ENCODE measurements at places on chromosomes 5 and 9.
A peak's percentile ranks its signal among the peaks of the same experiment; 100 is the strongest.

GRCh38 chr5:149382517-149383220, 3.6 kb upstream of the IL17B start:
- DNase-seq = no peak

- DNase-seq = no peak
These were observed 36.0 kb upstream of the CLPTM1L start for GRCh38 chr5:1380910-1381309.

GRCh38 chr5:150227606-150228273, 37.9 kb downstream of the SLC6A7 start:
- DNase-seq = no peak

DNA sequence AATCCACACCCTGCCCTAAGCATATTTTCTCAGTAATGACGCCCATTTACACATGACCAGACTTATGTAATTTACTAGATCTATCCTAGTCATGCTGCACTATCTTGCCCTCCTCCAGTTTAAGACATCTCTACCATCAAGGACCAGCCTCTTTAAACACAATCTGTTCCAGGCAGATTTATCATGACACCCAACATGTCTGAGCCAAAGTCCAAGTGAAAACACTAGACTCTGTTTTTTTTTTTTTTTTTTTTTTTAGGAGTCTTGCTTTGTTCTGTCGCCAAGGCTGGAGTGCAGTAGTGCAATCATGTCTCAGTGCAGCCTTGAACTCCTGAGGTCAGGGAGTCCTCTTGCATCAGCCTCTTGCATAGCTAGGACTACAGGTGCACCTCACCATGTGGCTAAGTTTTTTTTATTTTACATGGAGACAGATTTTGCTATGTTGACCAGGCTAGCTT, 354.6 kb downstream of the ARRDC3 start:
- no peak for DNase-seq

DNA sequence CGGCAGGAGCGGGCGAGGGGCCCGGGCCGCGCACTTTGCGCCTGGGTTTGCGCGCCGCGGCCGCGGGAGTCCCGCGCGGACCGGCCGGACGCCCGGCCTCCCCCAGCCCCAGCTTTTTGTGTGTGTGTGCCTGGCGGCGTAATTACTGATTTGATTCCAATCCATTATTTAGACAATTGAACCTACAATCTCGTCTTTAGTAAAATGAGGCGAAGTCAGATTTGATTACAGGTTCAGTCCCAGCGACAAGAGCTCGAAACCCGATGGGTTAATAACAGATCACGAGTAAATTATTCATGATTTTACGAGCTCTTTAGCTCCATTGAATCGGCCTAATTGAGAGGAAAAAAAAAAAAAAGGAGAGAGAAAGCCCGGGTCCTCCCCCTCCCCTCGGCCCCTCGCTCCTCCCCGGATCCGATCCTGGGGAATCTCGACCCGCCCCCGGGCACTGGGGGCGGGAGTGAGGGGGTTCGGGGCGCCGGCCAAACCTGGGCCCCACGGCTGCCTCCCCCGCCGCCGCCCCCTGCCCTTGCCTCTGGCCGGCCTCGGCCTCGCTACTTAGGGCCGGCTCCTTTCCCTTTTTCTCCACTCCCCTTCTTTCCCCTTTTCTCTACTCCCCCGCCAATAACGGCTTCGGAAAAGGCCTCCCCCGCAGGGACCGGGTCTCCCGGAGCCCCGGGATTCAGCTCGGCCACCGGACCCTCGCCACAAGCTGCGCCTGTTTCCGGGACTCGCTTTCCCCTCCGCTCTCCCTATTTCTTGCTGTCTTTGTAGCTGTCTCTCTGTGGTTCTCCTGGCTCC, 6.6 kb downstream of the LHX2 start:
- DNase-seq = no peak

DNA sequence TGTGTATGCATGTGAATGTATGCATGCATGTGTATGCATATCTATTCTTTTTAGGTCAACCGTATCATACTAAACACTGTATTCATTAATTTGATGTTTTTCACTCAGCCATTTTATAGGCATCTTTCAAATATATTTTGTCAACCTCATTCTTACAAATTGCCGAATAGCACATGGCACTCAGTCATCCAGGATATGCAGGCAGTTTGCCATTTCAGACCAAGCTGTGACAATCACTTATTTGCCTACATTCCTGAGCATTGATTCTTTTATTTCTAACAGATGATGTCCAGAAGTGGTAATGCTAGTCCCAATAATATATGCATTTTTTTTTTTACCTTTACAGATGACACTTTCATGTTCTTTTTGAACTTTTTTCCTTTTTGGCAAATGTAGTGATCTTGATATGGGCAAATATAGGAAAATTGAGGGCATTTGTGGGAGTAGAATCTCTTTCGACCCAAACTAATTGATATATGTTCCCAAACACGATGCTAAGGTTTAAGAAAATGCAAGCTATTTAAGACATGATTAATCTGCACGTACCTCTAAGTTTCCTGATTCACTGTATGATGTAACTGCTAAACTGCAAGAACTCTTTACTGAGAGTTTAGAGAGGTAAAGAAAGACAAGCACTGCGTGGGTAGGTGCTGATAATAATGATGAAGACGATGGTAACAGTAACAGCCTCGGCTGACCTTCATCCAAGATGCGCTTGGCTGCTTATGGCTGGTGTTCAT, 153.9 kb upstream of the DAP start:
- no peak for DNase-seq

DNA sequence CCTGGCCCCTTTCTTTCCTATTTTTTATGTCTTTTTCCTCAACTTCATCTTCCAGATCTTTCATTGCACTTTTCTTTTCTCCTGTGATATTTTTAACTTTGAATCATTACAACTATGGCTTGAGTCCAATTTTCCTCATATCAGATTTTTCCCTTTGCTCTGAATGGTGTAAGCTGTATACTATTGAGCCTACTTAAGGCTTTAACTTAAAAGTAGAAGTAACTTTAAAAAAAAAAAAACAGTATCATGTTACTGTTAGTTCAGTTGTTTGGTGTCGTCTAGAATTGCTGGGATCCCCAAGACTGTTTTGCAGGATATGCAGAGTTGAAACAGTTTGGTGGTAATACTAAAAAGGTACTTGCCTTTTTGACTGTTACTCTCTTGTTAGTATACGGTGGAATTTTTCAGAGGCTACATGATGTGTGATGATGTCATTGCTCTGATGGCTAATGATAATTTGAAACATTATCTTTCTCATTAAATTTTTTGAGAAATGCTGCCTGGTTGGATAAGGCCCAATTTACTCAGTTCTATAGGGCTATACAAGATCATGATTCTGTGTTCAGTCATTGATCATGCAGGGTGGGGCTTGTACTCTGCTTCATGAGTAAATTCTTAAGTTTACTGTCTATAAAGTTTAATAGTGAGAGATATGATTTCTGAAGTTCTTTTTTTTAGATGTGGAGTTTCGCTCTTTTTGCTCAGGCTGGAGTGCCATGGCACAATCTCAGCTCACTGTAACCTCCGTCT, 8.8 kb downstream of the NAA35 start:
- no peak for DNase-seq

DNA sequence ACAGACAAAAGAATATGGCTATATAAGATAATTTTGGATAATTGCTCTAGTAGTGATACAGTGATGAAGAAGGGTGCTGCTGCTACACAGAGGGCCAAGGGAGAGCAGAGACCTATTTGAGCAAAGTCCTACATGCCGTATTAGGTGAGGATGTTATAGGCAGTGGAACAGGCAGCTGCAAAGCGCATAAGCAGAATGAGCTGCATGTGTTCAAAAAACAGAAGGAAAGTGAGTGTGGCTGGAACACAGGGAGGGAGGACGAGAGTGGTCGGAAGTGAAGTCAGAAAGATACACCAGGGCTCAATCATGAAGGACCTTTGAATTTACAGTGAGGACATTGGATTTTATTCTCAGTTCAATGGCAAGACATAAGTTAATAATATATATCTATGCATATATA, 35.4 kb downstream of the ITGA2 start:
- DNase-seq = no peak

DNA sequence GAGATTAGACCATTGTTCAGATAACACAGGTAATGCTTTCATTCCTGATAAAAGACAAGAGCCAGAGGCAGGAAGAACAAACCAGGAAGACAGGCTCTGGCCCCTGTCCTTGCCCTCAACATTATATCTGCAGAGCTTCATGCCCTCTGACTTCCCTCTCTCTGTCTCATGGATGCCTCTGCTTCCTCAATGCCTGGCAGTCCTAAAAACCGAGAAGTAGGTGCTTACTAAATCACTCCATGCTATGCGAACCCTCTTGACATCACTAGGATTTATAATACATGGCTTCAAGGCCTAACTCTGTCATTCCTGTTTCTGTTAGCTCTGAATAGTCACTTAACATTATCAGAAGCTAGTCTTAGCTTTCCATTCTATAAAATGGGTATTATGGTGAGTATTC, 117.8 kb downstream of the TLR4 start:
- no peak for DNase-seq

DNA sequence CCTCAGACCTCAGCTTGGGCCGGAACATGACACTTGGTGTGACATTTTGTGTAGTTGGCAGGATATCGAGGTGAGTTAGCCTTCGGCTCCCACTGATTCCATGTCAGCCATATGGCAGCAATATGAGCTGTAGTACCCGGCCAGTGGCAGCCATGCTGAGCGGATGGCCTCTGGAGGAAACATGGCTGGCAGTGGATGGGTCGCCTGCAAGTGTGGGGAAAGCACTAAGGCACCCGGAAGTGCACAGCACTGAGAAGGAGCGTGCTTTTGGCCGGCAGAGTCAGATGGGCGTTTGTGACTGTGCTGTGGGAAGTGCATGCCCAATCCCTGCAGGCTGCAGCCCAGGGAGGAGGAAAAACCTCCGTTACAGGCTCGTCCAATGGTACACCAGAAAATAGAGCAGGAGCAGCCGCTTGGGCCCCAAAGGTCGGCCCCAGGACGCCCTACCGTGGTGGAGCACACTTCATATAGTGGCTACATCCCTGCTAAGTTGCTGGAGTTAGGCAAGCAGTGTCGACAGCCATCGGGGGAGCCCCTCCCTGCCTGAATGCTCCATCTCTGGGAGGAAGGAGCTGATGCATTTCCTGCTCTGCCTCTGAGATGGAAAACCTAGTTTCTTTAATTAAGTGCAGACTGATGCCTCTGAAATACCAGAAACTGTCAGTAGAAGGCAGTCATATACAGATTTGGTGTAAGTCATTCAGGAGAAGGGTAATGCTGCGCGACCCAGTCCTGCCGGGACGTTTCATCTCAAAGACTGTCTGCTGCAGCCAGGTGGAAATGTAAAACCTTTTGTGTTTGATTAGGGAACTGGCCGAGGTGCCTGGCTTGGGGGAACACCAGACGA, 2185.8 kb upstream of the ACO1 start:
- no peak for DNase-seq

DNA sequence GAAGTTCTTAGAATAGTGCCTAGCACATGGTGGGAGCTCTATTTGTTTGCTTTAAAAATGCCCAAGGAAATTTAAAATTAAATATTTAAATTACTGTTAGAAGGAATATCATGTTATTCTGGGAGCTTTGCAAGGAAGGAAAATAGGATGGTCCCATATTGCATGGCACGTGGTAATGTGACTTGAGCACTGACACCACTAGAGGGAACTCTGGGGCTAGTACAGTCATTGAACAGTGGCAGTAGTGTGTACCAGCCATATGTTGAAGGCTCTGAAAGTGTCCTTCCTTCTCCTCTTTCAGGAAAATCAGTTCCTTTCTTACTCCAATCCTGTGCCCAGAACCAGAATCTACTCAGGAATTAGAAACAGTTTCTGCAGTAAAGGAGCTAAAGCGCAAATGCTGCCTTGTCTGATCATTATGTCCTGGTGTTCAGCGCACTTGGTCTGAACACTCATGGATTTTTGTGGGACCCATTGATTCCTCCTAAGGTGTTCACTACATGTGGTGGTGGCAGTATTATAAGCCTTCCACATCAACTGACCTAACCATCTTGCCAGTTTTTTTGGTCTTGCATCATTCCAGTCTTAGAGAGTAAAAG, 54.1 kb downstream of the GDA start:
- no peak for DNase-seq

DNA sequence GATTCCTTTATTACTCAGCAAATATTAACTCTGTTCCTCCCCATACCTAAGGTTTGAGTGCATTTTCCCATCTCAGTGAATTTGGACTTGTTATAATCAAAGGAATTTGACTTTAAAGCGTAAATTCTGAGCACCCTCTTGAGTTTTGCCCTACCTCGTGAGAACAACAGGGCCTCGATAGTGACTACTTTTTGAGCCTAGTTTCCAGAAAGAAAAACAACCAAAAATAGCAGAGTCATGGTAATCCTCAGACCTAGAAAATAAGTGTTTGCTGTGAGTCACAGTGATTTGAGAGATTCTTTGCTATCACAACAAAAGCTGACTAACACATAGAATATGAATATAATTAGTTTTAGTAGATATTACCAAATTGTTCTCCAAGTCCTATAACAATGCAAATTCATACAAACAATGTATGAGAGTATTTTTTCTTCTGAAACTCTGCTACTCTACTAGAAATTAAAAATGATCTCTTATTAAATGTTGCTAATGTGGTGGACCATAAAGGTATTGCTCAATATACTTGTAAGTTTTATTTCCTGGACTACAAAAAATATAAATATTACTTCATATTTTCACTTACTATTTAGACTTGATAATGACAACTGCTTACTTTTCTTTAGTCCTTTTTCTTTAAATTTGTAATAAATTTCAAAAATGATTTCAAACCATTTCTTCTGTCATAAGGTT, 759.7 kb downstream of the BRINP1 start:
- no peak for DNase-seq

GRCh38 chr5:134439210-134439654, 27.6 kb upstream of the CDKN2AIPNL start:
- DNase-seq = peak; percentile 88

DNA sequence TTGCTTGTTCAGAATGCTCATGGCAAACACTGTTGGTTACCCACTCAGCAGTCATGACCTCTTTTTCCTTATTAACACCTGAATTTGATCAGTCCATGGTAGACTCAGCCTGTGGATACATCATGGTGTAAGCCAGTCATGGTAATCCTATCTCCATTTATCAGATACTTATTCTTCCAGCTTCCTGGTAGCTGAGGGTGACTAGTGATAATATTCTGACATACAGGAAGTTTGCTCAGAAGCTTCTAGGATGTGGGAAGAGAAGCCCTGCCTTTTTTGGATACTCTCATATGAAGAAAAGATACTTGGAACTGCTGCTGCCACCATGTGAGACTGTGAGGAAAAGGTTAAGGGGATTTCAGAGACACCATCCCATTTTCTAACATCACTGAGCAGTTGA, 7.3 kb downstream of the GDA start:
- DNase-seq = no peak

GRCh38 chr5:95799191-95799835, 23.2 kb downstream of the GLRX start:
- DNase-seq = no peak

GRCh38 chr9:134712243-134712642, 70.6 kb downstream of the COL5A1 start:
- no peak for DNase-seq

GRCh38 chr5:90408571-90409317, 812 bp downstream of the CETN3 start:
- no peak for DNase-seq

DNA sequence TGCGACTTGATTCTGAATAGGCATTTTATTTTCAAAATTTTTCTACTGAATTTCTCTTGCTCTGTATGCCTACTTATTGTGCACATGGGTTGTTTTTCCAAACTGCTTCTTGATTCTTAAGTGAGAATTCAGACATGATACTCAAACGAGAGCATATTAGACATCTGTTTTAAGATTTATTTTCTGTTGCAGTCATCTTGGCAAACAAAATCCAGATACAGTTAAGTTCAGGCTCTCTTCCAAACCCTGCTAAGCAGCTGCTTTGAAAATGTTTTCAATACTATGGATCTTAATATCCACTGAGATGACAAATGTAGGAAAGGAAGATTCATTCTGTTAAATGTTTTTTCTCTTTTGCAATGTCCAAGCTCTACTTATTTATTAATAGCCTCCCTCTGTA, 4.5 kb downstream of the TMEM215 start:
- DNase-seq = no peak
